Stimulated activated CD4-positive, alpha-beta T cell treated with anti-CD3 and anti-CD28 coated beads, TNF-alpha, amount 100 ng/mL, for 1 hour (primary cell): ENCODE measurements at places on chromosomes 5 and 9.

DNA sequence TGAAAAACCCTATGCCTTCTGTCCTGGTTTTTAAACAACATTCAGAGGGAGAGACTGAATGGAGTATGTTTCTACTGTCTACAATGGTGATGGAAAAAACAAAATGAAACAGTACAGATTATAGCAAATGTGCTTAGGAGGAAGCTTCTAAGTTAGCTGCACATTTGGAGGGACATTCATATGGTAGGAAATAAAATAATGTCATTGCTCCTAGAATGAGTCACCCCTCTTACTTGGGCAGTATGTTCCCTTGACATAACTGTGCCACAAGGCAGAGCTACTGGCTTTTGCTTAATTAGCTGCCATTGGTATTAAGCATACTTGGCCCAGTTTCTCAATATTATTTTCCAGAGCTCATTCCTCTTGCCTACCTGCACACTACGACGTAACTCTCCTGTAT, 128.9 kb downstream of the GDNF start:
- no peak for DNase-seq

- DNase-seq = no peak
Measured at GRCh38 chr5:132076202-132076830, 2.7 kb downstream of the CSF2 start.

DNA sequence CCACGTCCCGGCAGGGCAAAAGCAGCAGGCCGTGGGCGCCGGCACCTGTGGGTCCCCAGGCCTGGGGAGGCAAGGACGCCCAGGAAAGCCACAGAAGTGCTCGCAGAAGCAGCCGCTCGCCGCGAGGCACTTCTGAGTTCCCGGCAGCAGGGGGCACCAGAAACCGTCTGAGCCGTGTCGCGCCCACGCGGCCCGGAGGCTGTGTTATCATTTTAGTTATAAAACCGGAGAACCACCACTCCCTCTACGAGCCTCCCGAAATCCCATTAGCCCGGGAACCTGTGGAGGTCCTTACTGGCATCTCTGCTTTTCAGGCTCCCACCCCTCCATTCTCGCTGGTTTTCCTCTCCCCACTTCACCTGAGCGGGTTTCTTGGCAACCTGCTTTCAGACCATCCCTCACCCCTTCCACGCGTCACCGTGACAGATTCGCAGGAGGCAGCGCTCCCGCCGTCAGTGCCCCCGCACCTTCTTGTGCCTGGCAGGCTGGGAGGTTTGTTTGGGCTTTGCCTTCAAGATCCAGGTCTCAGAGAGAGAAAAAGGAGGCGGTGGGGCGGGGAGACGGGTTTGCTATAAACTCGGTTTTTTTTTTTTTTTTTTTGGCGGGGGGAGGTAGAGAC, 2.3 kb downstream of the GDNF start:
- peak; percentile 37 for DNase-seq

- no peak for DNase-seq
Measured at GRCh38 chr9:131976157-131977108, 103.2 kb downstream of the MED27 start.

DNA sequence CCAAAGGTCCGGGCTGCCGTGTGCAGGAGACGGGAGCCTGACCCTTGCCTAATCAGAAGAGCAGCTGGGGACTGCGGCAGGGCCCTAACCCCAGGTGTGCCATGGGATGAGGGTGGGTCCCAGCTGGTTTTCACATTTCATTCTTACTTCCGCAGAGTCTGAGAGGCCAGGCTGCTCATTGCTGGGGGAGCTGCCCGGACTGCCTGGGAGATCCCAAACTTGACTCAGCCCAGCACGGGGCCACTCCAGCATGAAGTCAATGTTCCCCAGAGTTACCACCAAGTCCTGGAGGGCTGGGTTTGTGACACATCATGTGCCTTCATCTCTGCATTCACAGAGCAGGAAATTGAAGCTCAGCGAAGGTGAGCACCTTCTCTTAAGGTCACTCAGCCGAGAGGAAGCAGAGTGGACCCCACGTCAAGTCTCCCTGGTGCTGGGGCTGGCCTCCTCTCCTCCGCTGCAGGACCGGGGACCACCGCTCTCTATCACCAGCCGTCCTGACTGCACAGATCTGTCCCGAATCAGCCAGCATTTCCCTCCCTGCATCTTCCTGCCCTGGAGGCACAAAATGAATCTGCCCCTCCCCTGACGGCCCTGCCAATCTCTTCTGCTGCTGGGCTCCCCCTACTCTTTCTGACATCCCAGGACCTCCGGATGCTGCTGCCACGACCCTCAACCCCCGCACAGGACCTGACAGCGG, 54.6 kb upstream of the PHYKPL start:
- DNase-seq = no peak

DNA sequence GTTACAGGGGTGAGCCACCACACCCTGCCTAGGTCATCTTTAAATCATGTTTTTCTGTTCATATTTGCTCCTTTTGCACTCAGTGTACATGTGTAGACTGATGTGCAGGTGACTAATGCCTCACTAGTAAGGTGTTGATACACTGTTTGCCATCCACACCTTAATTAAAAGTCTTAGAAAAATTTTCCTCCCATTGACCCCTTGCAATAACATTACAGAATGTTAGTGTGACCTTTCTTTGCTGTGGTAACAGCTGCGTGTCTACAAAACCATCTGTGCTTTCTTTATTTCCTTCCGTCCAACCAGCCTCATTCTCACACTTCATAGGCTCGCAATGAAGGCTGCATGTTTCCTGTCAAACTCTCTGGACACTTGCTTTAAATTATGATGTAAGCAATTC, 6.6 kb upstream of the CEMIP2 start:
- no peak for DNase-seq

DNA sequence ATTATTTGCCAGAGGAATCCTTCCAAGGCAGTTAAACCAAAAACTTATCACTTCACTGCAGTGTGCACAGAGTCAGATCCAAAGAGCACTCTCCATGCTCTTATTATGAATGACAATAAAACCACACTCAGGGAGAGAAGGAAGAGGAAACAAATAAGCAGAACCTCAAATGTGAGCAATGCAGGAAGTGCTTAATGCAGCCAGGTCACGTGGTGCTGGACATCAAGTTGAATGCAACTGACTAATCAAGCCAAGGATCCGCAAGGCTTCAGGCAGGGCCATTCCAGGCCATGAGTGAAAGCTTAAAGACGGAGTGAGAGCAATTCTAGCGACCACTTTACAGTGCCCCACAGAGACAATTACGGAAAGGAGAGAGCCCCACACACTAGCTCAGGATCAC, 230.4 kb upstream of the PUM3 start:
- DNase-seq = no peak

- no peak for DNase-seq
Measured at GRCh38 chr5:127615916-127616315, 33.0 kb upstream of the CTXN3 start.

- DNase-seq = no peak
Measured at GRCh38 chr5:180366326-180366725, 13.2 kb upstream of the GFPT2 start.

DNA sequence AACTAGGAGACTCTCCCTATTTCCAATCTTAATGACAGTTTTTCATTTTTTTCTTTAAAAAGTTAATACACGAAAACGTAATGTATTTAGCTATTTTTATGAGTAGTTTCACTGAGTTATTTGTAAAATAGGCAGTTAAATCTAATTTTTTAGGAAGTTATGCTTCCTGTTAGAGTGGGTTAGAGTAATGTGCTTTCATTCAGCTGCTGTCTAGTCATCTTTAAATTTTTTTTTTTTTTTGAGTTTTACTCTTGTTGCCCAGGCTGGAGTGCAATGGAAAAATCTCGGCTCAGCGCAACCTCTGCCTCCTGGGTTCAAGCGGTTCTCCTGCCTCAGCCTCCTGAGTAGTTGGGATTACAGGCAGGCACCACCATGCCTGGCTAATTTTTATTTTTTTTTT, 34.0 kb downstream of the CDC42SE2 start:
- DNase-seq = no peak

DNA sequence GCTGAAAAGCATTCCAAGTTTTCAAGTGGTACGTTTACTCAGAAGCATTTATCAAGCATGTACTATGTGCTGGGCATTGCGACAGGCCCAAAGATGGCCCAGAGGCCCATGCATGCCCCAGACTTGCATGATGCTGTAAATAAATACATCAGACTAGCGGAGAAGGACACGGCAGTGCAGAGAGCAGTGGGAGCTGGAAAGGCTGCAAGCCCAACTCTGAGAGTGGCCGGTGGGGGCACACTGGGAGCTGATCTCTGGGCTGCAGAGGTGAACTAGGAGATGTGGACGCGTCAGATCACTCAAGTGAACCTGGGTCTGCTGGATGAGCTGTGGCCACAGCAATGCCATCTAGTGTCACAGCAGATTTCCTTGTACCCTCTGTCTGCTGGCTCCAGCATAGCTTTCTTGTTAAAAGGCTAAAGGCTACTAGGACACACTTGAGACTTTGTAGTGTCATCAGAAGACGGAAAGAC, 246.9 kb downstream of the FANCC start:
- DNase-seq = no peak

DNA sequence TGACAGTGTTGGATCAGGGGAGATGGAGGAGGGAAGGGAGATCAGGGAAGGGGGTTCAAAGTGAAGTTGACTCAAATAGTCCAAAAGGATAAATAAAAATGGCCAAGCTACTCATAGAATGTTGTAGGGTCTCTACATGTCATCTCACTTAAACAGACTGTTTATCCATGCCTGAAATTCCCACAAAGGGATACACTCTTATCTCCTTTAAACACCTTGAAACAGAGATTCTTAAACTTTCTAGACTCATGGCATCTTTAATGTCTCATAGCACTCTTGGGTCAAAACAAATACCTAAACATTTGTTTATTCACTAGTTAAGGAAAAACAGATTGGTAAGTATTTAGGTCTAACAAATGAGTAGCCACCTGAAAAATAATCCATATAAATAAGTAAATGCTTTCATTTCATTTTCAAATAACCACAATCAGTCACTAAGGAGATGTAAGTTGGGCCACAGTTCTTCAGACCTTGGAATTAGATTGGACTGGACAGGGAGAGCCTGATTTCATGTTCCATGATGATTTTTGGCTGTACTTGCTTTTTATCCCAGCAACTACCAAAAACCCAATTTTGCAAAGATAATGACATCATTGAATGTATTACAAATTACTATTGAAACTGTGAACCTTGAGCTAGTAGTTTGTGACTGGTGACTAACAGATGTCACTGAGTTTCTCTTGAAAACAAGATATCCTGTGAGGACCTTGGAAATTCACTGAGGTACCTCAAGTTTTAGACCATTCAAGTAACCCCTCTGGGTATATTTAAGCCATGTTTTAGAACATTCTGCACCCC, 62.5 kb upstream of the ISOC1 start:
- DNase-seq = no peak

DNA sequence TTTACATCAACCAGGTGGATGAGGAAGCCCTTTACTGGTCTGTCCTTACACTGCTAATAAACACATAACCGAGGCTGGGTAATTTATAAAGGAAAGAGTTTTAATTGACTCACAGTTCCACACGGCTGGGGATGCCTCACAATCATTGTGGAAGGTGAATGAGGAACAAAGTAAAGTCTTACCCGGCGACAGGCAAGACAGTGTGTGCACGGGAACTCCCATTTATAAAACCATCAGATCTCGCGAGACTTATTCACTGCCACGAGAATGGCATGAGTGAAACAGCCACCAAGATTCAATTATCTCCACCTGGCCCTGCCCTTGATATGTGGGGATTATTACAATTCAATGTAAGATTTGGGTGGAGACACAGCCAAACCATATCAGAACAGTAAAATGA, 67.3 kb upstream of the GRAMD2B start:
- DNase-seq = no peak

- DNase-seq = no peak
Measured at GRCh38 chr9:137272241-137273094, 5.1 kb upstream of the TOR4A start.
